ENCODE measurements at places on chromosomes 7 and 10.

DNA sequence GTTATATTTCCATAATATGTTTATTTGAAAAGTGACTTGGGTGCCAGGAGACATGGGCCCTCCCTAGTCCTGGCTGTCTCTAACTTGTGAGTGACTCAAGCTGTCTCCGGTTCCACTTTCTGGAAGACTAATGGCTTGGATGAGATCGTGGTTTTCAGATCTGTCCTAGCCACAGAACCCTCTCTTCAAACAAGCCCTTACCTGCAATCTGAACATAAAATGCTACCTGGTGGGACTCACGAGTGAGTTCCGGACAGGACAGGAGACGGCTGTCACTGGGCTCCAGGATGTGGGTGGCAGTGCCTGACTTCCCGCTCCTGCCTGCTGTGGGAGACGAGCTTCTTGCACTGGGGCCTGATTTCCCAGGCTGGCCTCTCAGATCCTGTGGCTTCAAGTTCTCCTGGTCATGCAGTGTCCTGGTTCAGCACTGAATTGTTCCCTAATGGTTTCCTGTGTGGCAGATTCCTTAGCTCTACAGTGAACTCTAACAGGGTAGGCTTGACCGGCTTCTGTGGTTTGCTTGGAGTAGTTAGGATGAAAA, 26.0 kb upstream of the PFKFB3 start:
- DNase-seq: no peak

- no peak for DNase-seq
Measured at GRCh38 chr10:101172741-101173140, 41.6 kb downstream of the TLX1 start.

GRCh38 chr10:69407621-69408301, 9.0 kb downstream of the TACR2 start:
- DNase-seq: no peak

DNA sequence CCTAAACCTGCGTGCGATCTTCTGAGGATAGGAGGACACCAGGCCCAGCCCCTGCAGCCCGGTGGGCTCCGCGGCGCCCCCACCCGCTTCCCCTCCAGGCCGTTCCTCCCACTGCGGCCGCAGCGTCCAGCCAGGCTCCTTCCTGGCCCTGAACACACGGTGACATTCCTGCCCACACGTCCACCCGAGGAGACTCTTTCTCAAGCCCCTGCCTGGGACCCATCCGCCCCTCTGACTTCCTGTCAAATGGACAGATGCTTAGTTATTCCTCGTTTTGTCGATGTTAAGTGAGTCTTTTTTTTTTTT, 32.4 kb upstream of the RNF32 start:
- no peak for DNase-seq

DNA sequence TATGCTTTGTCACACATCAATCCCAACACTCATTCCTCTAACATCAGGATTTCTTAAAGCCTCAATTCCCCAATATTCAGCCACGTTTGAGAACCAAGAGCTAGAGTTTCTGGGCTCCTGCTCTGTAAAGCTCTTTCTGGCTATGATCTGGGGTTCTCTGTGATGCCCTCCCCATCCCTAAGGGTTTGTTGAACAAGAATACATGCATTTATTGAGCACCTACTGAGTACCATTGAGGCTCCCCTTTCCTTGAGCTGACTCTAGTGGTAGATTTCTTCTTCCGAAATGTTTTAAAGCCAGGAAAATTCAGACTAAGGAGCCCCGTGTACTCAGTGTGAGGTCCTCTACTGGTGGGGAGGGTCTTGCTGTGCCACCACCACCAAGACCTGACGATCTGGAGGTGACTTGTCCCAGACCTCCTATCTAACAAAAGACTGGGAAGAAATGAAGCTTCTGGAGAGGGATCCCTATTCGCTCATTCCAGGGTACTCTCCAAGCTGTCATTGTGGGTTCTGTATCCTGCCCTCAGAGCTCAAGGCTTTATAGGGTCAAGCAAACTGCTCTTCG, 23.1 kb upstream of the SRGN start:
- DNase-seq: no peak

- no peak for DNase-seq
Measured at GRCh38 chr7:133776266-133776665, 350.9 kb upstream of the LRGUK start.

Data from uterus (tissue), 4 donors.